Left kidney (tissue), 8 donors: ENCODE measurements at places on chromosomes 7 and 10. TPM values are rescaled to one million over a fixed set of nuclear protein-coding genes. Genes with fewer than 3 reads are reported as not detected.

DNA sequence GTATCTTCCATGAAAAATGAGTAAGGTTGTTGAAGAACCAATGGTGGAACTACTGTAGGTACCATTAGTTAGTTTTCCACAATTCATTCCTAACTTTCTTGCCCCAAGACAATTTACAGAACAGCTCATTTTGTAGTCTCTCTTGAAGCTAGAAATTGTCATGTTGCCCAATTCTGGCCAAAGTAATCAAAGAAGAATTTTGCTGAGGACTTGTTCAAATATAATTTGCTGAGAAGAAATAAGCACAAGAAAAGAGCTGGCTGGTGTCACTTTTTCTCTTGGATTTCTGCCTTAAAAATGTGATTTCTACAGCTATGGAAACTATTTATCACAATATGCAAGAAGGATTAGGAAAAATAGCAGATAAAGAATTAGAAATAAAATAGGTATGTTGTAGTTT, 199.2 kb upstream of the SEMA3A start:
- DNase-seq = no peak

The TRPV5 gene
- polyA plus RNA-seq = 1.5 TPM

The PI4K2A gene
- polyA plus RNA-seq = 18.1 TPM

GRCh38 chr7:122299624-122300210, 4.8 kb downstream of the FEZF1 start:
- no peak for DNase-seq

DNA sequence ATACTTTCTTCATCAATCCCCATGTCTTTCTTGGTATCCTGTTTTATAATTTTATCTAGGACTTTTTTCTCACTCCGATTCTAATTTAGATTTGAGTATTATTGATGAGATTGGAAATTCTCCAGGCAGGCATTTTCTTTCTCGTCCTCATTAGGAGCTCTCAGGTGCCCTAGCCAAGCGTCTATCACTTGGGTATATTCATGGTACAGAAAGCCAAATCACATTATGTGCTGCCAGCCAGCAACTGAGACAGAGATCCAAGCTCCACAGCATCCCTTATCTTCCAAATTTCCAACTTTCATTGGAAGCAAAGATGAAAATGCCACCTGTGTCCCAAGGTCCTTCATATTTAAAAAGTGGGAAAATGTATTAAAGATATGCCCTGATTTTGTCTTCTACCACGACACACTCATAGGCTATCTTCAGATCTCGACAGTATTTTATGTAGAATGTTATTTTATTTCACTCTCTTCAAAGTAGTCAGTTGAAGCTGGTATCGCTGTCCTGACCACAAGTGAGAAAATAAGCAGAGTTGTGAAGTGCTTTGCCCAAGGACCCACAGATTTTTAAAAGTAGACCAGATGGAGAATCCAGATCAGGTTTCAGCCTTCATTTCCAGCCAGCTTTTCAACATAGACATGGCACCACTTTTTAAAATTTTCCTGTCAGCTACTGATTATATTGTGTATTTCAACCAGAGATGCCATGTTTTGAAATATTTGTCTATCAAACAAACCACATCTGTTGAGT, 773.4 kb downstream of the CNTNAP2 start:
- no peak for DNase-seq

GRCh38 chr7:71285571-71286145, 153.7 kb downstream of the GALNT17 start:
- no peak for DNase-seq
